Lower leg skin (tissue), 4 donors: ENCODE measurements at places on chromosomes 5 and 9. TPM values are rescaled to one million over a fixed set of nuclear protein-coding genes. Genes with fewer than 3 reads are reported as not detected.

Gene FOXI1
- 2.2 TPM for total RNA-seq

DNA sequence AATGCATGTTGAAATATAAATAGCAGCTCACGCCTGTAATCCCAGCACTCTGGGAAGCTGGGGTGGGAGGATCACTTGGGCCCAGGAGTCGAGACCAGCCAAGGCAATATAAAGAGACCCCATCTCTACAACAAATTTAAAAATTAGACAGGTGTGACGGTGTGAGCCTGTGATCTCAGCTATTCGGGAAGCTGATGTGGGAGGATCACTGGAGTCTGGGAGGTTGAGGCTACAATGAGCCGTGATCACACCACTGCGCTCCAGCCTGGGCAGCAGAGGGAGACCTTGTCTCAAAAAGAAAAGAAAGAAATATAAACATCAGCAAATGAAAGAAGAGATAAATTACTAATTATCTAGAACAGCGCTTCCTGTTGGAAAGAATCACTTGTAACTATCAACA is 105.0 kb downstream of the MAPKAP1 start:
- no peak for DNase-seq

- DNase-seq = no peak
These were observed 198.1 kb downstream of the EFNA5 start for GRCh38 chr5:107472620-107473064.

DNA sequence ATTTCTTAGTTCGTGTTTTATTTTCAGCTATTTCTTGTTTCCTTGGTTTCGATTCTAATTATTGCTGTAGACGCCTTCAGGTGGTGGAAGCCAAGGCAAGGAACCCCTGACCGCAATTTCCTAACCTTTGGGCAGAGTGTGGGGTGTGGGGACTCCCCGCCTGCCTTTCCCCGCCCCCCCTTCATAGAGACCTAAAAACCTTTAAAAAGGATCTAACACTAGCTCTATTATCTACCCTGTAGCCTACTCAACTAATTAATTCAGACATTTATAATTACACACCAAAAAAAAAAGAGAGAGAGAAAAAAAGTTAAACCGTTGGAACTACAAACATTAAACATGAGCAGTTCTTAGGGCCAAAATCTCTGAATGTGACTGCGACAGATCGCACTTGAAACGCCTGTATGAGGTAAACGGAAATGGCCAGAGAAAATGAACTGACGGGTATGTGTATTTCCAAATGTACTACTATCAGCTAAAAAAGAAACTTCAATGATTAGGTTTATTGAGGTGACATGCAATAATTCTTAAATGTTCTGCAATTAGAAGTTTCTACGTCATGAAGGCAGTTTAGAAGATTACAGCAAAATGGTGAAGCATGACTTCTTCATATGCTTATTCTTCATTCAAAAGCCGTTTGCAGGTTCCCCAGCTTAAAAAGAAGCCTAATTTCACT is 19.0 kb upstream of the FER start:
- DNase-seq = no peak

- no peak for DNase-seq
These were observed 15.8 kb upstream of the HACD4 start for GRCh38 chr9:21047281-21047691.
